Endothelial cell of umbilical vein (primary cell): ENCODE measurements at places on chromosomes 7 and 10. TPM values are rescaled to one million over a fixed set of nuclear protein-coding genes. Genes with fewer than 3 reads are reported as not detected.

- no peak for DNase-seq
Measured at GRCh38 chr7:99005776-99006175, 127.4 kb downstream of the TRRAP start.

DNA sequence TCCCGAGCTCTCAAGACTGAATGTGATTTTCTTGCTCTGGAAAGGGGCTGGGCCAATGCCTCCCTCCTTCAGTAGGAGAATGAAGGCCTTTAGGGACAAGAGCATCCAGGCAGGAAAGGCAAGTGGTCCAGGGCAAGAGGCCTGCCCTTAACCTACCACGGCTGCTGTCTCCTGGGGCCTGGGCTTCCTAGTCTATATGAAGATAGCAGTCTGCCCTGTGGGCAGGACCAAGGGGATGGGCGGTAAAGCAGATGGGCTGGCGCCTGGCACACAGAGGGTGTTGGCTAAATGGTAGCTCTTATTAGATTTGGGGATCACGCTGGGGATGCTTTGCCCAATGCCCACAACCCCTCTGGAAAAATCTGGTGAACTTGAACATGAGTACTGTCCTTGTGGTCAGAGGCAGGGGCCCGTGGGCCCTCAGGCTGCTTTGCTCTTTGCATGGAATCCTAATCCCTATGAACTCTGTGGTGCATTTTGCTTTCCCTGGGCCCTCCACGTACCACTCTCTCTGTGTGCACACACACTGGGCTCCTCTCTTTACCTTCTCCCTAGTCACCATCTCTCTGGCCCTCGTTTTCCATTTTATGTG lies 20.3 kb downstream of the CHAT start:
- no peak for DNase-seq

The FGFBP3 gene
- 0.38 and 0.53 TPM in 2 replicates for total RNA-seq

The SEMA3E gene
- total RNA-seq = not detected in 2 replicates

- DNase-seq = no peak
Measured at GRCh38 chr10:49053053-49053997, 62.0 kb downstream of the VSTM4 start.

- no peak for DNase-seq
Measured at GRCh38 chr7:2777898-2778535, 66.1 kb downstream of the GNA12 start.
